ENCODE measurements at places on chromosomes 1 and 21.

- no peak for DNase-seq
Observed at GRCh38 chr1:236733653-236734052, 47.4 kb downstream of the ACTN2 start.

DNA sequence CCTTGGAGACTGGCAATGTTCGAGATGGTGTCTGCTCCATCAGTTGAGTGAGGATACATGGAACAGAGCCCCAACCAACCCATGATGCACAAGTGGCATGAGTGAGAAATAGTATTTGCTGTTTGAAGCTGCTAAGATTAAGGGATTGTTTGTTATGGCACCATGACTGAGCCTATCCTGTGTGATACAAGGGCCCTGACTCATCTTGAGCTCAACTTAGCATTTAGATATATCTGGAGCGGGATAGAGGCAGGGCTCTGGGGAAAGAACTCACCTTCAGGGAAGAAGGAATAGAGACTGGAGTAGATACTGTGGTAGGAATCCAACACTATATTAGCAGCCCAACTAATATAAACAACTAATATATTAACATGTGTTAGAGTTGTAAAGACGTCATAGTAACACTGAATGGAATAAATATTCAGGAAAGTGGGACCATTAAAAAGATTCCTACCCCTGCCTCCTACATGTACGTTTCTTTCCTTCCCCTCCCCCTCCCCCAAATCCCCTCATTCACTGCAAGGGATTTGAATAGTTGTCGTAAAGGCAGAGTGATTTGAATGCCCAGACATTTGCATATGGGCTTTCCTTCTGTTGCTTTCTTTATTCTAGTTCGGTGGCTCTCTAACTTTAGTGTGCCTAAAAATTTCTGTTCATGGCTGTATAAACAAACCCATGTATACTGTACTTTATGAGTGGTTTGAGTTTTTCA, 106.6 kb upstream of the POU3F1 start:
- DNase-seq: no peak

DNA sequence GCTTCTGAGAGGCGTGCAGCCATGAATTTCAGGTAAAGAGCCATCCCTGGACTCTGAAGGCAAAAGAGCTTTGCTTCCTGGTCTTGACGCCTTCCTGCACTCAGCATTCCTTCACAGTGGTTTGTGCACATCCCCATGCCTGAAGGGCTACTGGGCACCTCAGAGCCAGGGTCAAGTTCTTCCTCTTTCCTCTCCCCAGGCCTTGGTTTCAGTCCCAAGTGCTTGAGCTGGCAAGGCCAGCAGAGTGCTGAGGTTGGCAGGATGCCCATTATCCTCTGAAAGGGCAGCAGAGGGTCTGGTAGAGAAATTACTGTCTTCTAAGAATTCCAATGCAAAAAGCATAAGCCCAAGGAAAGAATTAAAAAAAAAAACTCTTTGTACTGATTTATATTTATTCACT, 1064.9 kb downstream of the TTLL7 start:
- no peak for DNase-seq

DNA sequence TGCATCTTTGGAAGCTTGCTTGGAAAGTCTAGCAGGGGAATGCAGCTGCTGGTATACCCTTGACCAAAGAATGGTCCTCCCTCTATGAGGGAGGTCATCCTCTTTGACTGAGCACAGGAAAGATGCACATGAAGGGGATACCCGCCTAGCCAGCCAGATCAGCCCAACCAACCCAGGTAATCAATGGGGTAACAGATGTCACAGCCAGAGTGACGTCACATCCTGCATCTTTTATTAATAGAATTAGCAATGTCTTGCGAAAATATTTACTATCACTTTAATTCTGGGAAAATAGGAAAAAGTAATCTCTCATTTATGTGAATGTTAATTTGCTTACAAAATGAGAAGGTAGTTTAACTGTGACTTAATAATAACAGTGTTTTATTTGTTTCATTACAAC, 25.6 kb upstream of the PTBP2 start:
- DNase-seq: no peak

- no peak for DNase-seq
Observed at GRCh38 chr21:41851090-41851790, 27.9 kb downstream of the PRDM15 start.

GRCh38 chr21:42540396-42540795, 26.7 kb downstream of the SLC37A1 start:
- DNase-seq: no peak

GRCh38 chr1:88150330-88150729, 533.7 kb upstream of the PKN2 start:
- no peak for DNase-seq

DNA sequence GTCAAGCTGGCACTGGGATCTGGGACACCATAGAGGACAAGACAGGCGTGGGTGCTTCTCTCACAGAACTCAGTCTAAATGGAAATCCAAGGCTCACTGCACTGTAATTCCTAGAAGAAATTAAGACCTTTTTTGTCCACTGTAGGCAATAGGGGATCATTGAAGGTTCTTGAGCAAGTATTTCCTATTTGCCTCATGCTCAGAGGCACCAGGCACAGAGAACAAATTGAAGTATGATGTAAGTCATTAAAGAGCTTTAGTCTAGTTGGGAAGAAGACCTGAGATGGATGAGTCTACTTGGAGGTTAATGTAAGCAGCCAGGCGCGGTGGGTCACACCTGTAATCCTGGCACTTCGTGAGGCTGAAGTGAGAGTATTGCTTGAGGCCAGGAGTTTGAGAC, 34.6 kb downstream of the EIF2D start:
- DNase-seq: no peak

DNA sequence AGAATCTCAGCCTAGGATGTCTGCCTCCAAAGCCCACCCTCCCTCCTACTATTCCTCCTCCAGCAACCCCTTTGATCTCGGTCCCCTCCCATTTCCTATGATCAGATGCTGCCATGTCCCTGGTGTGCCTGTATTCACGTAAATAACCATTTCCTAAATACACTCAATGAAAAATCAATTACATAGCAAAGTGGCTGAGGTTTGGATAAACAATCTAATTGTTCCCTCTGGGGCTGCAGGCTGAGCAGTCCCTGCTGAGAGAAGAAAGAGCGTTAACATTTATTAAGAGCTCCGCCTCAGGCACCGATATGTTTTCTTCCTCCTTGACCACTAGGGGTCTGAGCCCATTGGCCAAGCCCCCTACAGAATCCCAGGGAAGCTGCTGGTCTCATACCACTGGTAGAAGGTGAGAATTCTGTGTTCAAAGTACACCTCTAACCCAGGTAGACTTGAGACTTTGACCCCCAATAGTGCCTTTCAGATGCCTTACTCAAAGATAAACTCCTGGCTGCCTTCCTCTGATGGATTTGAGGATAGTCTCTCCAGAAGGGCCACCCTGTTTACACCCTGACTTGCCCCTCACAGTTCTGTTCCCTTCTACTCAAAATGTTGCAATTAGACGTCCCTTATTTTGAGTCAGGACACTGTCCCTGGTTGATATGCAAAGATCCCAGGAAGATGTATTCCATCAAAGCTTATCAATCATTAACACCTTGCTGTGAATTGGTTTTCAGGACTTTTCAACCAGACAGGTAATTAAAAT, 33.9 kb upstream of the CAMK1G start:
- no peak for DNase-seq

- no peak for DNase-seq
Observed at GRCh38 chr1:197444755-197445154, 176.7 kb downstream of the CRB1 start.

DNA sequence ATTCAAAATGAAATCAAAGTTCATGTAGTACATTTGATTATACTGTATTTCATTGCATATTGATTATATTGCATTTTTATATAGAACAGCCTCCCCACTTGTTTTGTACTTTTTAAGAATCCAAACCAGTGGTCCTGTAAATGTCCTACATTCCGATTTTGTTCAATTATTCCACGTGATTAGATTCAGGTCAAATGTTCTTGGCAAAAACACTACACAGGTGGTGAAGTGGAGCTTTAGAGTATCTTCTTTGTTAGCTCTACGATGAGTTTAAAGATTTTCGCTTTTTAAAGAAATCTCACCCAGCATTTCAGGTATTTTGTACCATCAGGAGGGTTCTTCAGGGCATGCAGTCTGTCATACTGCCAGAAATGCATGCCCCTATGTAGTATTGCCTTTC, 120.6 kb downstream of the TRIM33 start:
- DNase-seq: no peak

GRCh38 chr1:72601035-72601674, 318.8 kb upstream of the NEGR1 start:
- DNase-seq: no peak

GRCh38 chr1:71634159-71634558, 553.3 kb upstream of the ZRANB2 start:
- DNase-seq: no peak

GRCh38 chr21:36640721-36641244, 58.1 kb upstream of the SIM2 start:
- no peak for DNase-seq

DNA sequence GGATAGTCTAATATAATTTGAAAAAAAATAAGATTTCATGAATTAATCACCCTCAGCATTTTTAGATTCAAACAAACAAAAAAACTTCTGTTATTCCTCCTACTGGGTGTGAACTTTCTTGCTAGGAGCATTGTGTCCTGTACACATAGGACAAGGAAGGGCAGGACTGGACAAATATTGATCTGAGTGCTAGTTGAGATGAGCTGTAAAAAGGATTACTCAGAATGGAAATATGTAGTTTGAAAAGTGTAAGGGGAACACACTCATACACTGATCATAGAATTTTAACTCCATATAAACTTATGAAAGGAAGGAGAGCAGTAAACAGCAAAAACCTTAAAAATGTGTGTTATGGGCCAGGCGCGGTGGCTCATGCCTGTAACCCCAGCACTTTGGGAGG, 156.5 kb upstream of the ZNF648 start:
- DNase-seq: no peak

DNA sequence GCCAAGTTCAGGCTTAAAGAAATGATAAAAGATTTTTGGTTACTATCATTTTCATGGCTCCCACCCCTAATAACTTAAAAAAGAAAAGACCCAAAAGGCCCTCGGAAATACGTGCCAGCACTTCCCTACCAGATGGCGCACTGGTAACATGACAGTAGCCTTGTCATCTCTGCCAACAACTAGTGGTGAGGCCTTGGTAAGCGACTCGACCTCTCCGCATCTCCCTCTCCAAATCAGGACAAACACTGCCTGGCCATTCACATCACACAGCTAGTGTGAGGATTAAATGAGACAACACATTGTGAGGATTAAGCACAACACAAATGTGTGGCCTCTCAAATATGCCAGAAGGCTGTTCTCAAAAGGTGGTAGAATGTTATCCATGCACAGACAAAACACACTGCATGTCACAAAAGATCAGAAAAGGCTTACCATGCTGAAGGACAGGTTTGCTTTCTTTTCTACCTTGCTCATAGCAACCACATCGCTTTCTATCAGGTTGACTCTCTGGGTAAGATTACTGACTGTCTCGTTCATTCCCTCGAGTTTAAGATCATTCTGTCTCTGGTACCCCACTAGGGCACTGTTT, 16.4 kb downstream of the TEX38 start:
- DNase-seq: no peak

- no peak for DNase-seq
Observed at GRCh38 chr1:177976596-177976995, 6.7 kb upstream of the SEC16B start.

DNA sequence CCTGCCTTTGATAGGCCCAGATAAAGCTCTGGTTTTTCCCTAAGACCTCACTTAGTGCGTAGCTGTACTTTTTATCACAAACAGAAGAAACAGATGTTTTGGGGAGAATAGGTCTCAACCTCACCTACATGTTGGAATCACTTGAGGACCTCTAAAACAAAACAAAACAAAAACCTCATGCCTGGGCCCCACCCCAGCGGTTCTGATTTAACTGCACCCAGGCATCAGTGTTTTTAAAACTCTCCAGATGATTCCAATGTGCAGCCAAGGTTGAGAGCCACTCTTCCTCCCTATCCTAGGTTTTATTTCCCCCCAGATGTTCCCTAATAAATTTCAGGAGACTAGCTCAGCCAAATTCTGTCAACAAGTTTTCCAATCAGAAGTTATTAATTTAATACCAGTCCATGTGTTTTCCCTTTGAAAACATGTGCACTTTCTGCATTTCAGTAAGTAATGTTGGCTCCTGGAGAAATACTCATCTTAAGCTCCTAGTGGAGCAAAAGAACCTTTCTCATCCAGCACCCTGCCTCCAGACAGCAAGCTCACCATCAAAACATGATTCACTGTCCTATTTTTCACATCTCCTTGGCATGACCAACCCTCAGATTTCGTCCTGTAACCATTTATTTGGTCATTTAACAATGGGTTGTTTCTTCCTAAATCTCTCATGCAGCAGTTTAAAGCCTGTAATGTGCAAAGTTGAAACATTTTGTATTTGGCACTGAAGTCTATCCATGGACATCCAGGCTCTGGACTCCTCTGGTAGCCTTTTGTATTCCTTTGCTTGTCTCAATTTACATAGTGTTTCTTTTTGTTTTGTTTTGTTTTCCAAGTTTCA, 27.5 kb downstream of the LRRC8C start:
- DNase-seq: no peak

DNA sequence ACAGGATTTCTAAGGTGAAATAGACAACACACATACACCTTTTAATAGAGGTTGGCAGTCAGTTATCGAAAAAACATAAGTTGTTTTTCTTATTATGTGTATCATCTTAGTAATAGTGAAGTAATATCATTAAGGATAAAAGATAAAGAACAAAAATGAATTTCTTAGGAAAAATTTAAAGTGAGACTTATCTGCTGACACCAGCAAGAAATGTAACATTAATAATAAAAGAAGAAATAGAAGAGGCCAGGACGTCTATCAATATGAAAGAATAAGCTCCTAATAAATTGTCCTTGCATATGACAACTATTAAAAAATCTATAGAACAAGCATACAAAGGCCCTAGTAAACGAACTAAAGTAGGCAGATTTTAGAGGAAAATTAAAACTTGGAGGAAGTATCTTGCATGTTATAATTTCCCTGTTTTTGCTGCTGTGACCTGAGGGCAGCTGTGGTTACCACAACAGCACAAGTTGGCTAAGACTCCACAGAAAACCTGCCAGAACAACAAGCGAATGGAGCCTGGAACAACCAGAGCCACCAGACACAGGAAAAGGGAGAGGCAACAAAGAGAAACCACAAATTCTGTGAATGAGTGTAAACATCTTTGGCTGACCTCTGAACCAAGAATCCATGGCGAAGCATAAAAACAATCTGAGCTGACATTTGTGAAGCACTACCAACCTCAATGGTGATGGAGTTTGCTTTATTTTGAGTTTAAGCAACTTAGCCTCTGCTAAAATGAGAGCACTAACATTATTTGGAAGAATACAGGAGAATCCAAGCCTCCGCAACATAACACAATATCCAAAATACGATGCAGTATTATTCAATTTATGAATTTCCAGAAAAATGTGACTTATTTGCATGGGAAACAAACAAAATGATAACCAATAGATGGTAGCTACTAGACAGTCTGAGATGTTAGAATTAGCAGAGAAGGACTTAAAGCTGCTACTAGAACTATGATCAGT, 207.5 kb downstream of the KCNT2 start:
- DNase-seq: no peak

DNA sequence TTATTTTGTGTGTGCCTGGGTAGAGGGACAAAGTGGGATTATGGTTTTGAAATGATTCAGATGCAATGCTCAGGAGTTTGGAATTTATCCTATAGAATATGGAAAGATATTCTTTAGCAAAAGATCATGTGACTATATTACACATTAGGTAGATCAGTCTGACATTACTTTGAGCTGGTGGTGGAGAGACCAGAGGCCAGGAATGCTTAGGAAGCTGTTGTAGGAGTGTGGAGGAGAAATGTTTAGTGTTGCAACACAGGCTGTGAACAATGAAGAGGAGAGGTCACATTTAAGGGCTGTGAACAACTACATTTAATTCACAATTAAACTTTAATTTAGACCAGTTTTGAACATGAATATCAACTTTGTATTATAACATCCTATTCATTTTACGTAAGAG, 45.3 kb upstream of the PODN start:
- no peak for DNase-seq
